EL (cell line): ENCODE measurements at places on chromosomes 4 and X.
A peak's percentile ranks its signal among the peaks of the same experiment; 100 is the strongest.

DNA sequence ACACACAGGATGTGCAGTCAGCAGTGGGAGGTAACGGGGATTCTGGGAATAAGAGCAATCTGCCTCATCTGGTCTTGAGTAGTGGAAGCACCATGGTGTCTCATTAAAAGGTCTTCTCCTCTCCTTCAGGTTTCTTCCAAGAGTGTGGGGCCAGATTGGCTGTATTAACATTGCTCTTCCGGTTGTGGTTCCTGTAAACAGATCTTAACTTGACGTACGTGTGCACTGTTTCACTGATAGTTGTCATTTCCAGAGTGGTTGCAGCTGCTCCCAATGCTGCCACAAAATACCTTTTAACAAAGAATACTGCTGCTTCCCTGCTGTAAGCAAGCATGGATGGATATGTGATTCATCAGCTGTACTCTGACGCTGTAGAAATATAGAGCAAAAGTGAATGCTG is 1443.4 kb upstream of the TENM3 start:
- no peak for DNase-seq

DNA sequence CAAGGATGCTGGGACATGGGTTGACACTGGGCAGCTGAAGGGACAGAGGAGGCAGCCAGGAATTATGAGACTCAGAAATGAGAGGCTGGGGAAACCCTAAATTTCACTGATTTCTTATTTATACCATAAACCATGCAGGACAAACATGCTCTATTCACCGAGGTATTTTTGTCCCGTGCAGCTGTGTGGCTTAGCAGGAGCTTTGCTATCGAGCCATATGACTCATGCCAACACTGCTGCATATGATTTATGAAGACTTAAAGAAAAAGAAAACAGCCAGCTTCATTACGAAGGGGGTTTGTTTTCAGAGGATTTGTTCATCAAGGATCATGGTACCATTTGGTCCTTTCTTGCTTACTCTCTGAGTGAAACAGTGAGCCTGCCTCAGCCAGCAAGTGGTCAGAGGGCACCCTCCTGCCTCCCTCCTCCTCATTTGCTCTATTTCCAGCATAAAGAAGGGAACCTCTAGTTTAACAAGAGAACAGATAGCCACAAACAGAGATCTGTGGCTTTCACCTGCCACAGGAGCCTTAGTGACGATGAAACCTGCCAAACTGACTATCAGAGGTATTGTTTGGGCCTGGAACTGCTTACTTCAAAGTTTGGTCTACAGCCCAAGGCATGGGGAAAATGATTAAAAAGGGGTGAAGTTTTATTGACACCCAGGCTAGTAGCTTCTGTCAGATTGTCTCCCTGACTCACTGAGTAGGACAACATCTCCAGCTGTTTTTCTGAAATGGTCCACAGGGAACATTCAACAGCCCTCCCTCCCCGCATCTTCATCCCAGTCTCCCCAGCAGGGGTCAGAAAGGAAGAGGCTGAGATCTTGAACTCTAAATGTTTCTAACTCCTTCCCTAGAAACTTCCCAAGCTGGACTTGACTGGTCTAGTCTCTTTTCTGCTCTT is 80.1 kb upstream of the MAML3 start:
- DNase-seq: peak; percentile 64

DNA sequence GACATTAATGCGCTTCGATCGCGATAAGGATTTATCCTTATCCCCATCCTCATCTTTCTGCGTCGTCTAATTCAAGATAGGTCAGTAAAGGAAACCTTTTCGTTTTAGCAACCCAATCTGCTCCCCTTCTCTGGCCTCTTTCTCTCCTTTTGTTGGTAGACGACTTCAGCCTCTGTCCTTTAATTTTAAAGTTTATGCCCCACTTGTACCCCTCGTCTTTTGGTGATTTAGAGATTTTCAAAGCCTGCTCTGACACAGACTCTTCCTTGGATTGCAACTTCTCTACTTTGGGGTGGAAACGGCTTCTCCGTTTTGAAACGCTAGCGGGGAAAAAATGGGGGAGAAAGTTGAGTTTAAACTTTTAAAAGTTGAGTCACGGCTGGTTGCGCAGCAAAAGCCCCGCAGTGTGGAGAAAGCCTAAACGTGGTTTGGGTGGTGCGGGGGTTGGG is 528 bp upstream of the FGF2 start:
- no peak for DNase-seq

GRCh38 chr4:156803056-156803455 is 168.5 kb downstream of the PDGFC start:
- peak; percentile 14 for DNase-seq

- DNase-seq: no peak
Observed at GRCh38 chr4:120830204-120830603, 92.3 kb downstream of the PRDM5 start.

GRCh38 chr4:40749717-40750460 is at the start of gene NSUN7:
TSS of gene NSUN7 (plus strand) at chr4:40749955. CDS start at chr4:40750694, 739 bp downstream.
- DNase-seq: peak; percentile 26

DNA sequence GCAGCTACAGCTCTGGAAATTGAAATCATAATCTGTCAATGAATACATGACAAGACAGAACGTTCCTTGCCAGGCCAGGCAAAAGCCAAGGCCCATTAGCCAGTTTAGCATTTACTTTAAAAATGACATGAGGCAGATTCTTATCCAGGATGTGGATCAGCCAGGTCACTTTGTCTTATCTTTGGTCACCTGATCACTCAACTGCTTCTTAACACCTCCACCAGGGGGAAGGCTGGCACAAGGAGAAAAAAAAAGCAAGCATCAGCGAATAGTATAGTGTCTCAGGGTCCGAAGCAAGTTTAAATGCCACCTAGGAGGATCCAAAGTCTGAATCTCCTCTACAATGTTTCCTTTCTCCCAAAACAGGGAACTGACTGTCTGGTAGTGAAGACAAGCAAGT is 18.8 kb downstream of the ATP1B4 start:
- DNase-seq: peak; percentile 6

GRCh38 chr4:80732010-80732409 is 298.5 kb upstream of the BMP3 start:
- DNase-seq: peak; percentile 2

- DNase-seq: no peak
Observed at GRCh38 chrX:94107981-94108380, 434.0 kb downstream of the FAM133A start.

- DNase-seq: no peak
Observed at GRCh38 chrX:70973221-70973620, 42.3 kb upstream of the SLC7A3 start.

DNA sequence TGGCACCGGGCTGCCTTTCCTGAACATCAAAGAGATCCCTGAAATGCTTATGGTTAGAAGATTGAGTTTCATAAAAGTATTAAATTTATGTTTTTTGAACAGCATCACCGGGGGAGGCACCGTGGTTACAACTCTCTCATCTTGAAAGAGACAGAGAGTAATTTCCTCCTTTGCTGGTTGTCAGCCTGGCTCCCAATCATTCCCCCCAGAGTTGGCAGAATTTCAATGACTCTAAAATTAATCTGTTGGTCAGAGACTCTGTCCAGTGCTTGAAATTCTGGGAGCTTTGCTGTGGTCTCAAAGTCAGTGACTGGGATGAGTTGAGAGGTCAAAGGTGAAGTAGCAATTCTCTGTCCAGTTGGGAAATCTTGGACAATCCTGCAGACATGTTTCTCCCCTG is 135.9 kb downstream of the RAB28 start:
- DNase-seq: no peak

DNA sequence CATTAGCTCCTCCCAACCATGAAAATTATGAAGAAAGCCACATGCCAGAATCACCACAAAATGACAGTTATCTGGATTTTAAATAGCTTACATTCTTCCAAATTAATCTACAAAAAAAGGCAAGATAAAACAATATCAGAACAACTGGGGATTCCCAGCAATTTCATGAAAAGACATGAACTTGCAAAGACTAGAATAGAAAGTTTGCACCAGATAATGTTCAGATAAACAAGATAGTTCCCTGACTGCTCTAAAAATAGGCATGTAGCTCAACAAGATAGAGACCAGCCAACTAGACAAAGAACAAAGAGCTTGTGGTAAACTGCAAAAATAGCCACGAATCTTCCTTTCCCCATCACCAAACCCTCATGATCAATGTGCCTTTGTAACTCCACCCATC is 30.3 kb upstream of the DDX53 start:
- DNase-seq: peak; percentile 11

- DNase-seq: no peak
Observed at GRCh38 chr4:163142246-163142645, 24.4 kb downstream of the NAF1 start.

- no peak for DNase-seq
Observed at GRCh38 chr4:26030260-26030667, 116.2 kb downstream of the SMIM20 start.

DNA sequence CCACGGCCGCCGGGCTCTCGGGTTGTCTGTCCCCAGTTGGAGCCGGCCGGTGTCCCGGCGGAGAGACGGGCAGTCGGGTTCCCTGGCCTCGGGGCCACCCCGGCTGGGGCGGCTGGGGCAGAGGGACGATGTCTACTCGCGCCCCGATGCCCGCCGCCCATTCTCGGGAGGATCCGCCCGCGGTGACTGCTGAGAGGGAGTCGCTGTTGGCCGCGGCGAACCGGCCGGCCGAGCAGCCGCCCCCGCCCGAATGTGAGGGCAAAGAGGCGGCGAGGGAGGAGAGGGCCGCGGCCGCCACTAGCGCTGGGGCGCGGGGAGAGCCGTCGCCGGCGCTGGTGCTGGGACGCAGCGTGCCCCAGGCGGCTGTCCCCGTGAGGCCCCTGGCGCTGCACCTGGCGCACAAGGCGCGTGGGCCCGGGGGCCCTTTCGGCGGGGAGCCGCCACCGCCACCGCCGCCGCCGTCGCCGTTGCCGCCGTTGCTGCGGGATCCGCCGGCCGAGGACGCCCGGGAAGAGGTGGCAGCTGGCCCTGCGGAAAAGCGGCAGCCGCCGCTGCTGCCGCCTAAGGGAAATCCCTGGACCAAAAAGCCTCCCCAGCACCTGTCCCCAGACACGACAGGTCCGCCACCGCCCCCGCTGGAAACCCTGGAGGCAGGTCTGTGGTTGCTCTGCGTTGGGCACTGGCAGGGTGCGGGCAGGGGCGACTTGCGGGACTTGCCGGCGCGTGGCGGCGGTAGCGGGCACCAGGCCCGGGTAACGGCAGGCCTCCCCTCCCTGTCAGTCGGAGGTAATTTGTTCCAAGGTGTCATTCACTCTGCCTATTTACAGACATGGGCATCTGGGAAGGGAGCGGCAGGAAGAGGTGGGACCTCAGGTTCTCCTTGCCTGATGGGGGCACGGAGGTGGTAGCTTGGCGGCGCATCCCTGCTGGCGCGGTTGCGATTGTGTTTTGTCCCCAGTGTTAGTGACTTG is 739 bp downstream of the LARP1B start:
- peak; percentile 50 for DNase-seq

GRCh38 chrX:37644381-37645305 is 40.9 kb upstream of the XK start:
- no peak for DNase-seq

- DNase-seq: no peak
Observed at GRCh38 chr4:113012786-113013185, 36.7 kb upstream of the ANK2 start.
